ENCODE measurements at places on chromosomes 11 and 22.

GRCh38 chr11:133323354-133323753, 208.9 kb downstream of the OPCML start:
- DNase-seq: no peak

GRCh38 chr11:119663279-119663678, 65.7 kb downstream of the NECTIN1 start:
- no peak for DNase-seq

DNA sequence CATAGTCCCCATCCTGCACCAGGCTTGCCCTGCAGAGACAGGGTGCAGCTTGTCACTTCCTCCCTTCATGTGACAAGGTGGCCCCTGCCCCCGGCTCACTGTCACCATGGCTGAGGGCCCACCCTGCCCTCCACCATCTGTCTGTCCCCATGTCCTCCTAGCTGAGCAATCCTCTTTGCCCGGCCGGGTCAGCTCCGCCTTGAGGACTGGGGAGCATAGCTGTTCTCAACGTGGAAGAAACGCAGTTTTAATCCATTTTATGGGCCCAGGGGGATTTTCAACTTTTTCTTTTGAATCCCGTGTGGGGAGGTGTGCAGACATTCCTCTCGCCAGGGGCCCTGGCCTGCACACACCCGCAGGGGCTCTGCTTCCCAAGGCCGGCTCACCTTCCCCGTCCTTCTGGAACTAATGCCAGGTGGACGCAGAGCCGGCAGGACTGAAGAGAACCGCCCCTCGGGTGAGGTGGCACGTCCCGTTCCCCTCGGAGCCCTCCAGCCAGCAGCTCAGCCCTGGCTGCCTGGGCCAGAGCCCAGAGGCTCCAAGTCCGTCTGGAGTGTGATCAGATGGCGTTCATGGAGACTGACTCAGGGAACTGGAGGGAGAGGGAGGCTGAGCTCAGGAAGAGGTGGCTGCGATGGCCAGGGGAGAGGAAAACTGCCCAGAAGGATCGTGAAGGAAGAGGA, 1108.7 kb downstream of the BRD1 start:
- DNase-seq: no peak

- DNase-seq: no peak
Observed at GRCh38 chr11:45150943-45151342, 4.5 kb downstream of the PRDM11 start.

Data from GM12878 (cell line).